ENCODE measurements at places on chromosomes 3 and 15.

GRCh38 chr15:61037031-61037430 lies 192.1 kb downstream of the RORA start:
- no peak for DNase-seq

DNA sequence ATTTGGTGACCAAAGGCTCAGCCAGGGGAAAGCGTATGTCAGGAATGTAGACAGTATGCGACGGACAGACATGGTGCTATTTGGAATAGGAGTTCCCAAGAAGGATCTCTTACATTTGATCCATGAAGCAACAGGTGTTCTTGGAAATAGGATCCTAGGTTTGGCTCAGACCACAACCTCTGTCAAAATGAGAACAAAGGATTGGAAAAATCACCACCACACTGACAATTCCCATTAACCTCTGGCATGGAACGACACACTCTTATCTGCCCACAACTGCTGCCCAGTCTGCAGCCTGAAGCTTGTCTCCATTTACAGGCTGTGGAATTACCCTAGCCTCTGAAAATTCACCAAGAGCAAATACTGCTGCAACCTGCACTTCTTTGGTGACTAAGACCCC lies 33.6 kb upstream of the LRRN1 start:
- no peak for DNase-seq

DNA sequence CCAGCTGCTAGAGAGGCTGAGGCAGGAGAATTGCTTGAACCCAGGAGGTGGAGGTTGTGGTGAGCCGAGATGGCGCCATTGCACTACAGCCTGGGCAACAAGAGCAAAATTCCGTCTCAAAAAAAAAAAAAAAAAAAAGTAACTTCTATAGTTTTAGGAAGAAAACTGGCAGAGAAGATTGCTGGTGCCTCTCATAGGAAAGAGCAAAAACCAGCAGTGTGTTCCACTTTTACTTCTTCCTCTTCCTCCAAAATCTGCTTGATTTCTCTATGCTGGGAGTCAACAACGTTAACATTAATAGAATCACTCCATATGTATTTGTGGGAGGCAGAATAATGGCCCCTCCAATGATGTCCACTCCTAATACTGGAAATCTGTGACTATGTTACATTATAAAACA lies 12.5 kb upstream of the NR1D2 start:
- no peak for DNase-seq

DNA sequence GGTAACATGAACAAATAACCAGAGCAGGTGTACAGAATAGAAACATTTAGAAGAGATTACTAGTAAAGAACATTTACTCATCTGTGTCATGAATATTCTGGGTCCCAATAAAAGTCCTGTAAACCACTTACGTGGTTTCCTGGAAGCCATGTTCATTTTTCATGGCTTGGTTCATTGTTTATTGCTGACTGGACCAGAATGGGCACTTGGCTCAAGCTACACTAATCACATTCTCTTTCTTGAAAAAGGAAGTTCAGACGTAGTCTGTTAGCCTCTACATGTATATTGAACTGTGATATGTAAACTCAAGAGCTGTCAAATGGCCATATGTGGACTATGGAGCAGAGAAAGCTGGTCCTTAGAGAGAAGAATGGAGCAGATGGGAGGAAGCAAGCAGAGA lies 138.3 kb upstream of the FAM3D start:
- no peak for DNase-seq
